ENCODE measurements at places on chromosomes 1 and 21. TPM values are rescaled to one million over a fixed set of nuclear protein-coding genes. Genes with fewer than 3 reads are reported as not detected.

DNA sequence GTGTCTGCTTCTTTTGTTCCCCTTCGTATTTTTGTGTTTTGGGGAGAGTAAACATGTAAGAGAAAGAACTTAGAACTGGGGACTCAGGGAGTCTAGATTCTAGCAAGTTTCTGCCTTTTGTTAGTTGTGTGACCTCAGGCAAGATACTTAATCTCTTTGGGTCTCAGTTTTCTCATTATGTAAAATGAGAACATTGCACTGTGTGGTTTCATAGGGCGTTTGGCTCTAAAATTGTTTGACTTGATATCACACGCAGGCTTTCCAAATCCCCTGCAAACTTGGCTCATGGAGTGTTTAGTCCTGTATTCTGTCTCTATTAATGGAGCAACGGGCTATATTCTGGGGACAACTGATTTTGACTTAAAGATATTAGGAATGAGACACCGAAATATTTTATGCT, 57.7 kb downstream of the NTNG1 start:
- DNase-seq, result no peak

GRCh38 chr1:34927316-34927715, 2.1 kb downstream of the DLGAP3 start:
- no peak for DNase-seq

- peak; percentile 71 for DNase-seq
Measured at GRCh38 chr1:220690140-220691052, at the start of gene C1orf115. C1orf115 (plus strand) TSS chr1:220690363; CDS start chr1:220690403, 40 bp downstream.

DNA sequence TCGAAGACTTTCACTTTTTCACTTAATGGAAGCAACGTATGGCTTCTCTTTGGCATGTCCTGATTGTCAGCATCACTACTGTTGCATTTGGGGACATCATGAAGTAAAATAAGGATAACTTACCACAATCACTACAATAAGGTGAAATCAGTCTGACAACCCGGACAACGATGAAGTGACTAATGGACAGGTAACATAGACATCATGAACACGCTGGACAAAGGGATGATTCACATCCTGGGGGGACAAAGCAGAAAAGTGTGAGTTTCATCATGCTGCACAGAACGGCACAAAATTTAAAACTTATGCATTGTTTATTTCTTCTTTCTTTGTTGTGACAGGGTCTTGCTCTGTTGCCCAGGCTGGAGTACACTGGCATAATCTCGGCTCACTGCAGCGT, 53.9 kb downstream of the FH start:
- no peak for DNase-seq

- DNase-seq, result no peak
Measured at GRCh38 chr21:45169001-45169400, 94.6 kb downstream of the ADARB1 start.

DNA sequence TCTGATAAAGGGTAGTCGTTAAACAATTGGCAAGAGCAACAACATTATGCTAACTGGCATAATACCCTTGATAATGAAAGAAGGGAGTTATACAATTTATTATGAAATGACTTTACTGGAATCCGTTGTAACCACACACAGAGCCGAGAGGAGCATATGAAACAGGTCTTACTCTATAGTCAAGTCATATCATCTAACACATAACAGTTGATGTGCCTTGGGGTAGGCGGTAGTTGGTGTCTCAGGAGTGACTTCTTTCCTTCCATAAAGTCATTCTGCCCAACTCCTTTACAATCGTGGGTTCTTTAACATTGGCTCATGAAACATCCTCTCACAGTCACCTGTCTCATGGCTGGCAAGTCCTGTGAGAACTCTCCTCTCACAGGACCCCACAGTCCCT, 225.2 kb downstream of the LTN1 start:
- DNase-seq, result no peak

DNA sequence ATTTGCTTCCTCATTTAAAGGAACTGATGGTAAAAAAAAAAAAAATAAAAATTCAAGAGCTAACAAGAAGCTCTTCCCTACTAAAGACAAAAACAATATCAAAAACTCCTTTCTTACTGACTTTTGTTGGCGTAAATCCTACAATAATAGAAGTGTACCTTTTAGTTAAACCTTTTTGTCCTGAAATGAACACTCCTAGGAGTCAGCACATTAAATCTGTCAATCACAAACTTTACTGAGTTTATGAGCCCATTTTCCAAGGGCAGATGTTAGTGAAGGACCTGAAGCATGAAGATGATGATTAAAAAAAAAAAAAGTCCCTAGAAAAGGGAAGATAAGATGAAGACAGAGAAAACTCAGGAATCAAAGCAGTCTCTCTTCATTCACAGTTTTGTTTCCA, 22.6 kb upstream of the DDX59 start:
- no peak for DNase-seq

The DAB1 gene
- 0.28 TPM for total RNA-seq

The DCST1 gene
- 0.12 TPM for total RNA-seq

The CHIA gene
- not detected for total RNA-seq
